ENCODE measurements at places on chromosomes 1 and 21. TPM values are rescaled to one million over a fixed set of nuclear protein-coding genes. Genes with fewer than 3 reads are reported as not detected.

GRCh38 chr1:35326246-35326866, 57.8 kb downstream of the ZMYM4 start:
- no peak for DNase-seq

DNA sequence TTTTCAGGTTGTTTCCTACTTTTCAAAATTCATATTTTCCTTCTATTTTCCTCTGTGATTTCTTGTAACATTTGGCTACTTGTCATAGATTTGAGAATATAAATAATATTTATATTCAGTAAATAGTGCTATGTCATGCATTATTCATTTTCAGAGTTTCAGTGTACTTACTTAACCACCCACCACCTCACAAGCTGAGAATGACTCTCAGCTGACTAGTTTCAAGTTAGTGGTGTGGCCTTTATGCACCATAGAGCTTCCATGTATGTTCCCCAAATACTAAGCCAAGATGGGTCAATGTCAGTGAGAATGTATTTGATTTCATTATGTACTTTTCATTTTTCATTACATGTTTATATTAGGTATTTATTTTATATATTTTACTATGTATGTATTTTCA, 56.9 kb upstream of the RGS1 start:
- no peak for DNase-seq

GRCh38 chr1:108570128-108570527, 10.2 kb downstream of the EEIG2 start:
- no peak for DNase-seq

DNA sequence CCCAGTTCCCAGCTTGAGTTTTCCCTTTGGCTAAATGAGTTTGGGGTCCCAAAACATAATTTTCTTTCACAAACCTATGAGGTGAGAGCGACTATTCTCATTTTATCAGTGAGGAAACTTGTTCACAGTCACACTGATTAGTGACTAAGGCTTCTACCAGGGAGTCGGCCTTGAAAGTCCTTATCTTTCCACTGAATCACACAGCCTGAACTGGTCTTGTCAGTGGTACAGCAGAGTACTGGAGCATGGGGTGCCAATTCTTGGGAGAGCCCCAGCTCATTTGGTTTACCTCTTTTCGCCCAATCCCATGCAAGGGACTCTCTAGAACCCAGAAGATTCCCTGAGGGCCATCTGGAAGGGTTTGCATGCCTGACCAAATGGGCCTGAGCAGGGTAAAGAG, 16.9 kb downstream of the HSD3B2 start:
- no peak for DNase-seq

DNA sequence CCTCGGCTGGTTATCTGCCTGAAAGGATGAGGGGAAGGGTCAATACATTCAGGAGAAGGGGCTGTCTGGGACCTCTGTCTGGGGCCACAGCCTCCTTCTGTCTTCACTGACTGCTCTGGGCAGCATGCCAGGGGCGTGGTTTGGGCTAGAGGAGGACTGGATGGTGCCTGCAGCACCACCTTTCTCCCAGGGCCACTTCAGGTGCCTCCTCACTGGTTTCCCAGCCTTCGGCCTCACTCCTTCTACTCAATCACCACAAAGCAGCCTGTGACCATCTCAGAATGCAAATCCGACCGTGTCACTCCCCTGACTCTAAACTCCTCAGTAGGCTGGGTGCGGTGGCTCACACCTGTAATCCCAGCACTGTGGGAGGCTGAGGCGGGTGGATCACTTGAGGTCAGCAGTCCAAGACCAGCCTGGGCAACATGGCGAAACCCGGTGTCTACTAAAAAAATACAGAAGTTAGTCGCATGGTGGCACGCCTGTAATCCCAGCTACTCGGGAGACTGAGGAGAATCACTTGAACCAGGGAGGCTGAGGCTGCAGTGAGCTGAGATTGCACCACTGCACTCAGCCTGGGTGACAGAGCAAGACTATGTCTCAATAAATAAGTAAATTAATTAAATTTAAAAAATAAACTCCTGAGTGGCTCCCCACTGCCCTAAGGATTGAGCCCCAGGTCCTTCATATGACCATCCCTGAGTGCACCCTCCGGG, 50.1 kb upstream of the ECE1 start:
- DNase-seq = peak; percentile 92

DNA sequence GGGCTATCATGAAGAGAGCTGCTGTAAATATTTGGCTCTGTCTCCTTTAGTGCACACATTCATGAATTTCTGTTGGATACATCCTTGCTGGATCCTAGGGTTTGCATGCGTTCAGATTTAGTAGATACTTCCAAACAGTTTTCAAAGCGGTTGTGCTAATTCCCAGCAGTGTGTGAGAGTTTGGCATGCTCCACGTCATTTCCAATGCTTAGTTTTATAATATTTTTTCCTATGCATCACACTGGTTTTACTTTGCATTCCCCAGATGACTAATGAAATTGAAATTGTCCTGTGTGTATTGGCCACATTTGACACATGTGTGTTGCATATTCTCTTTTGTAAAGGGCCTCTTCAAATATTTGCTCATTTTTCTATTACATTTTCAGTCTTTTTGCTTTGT, 18.5 kb upstream of the AADACL3 start:
- DNase-seq = no peak

GRCh38 chr21:27371975-27372331, 405.1 kb upstream of the ADAMTS5 start:
- no peak for DNase-seq

DNA sequence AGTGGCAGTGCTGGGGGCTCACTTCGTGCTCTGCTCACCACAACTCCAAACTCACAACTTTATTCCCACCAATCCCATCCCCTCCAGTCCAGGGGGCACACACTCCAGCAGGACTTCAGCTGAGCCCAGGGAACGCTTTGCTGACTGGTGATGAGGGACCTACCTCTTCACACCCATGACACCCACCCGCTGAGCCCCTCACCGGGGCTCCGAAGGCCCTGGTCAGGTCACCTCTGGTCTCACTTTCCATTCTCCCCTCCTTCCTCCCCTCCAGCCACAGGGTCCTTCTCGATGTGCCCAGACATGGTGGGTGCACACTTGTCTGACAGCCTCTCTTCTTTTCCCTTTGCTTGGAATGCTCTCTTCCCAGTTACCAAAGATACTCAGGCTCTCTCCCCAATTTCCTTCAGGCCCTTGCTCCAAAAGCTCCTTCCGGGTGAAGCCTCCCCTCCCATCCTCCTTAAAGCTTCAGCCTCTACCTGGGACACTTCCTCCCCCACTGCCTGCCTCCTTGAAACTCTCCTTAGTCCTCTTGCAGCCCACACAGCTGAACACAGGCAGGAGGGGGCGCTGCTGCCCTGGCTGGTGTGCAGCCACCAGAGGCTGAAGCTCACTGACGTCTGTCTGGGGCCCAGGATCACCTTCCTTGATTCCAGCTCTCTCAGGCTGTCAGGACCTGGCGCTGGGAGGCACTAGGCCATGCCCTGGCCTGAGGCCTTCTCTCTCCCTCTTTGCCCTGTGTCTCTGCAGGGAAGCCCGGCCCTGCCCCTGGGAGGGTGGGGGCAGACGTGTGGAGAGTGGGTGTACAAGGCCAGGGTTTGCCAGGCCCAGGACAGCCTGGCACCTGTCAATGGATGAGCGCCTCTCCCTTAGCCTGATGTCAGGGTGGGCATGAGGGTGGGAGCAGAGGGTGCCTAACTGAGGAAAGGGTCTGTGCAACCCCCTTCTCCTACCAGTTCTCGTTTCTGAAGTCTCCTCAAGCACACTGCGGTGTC, 1.6 kb downstream of the KCNE1 start:
- DNase-seq = peak; percentile 92

DNA sequence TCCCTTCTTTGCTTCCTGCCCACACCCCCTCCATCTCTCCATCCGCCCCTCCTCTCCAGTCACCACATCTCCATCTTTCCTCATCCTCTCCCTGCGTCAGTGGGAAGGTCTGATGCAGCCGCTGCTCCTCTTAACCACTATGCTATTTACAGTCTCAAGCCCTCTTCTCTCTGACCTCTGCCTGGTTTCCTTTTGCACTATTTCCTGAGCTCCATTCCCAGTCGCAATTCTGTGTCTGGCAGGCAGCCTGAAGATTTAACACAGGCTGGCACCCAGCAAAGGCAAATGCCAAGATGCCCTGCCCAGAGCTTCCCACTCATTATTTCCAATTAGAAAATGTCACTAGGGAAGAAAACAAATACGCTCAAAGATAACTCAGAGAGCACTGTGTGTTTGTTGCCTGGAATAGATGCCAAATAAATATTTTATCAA, 89.6 kb upstream of the LPGAT1 start:
- DNase-seq = no peak

GRCh38 chr1:75334876-75335389, 200.7 kb downstream of the LHX8 start:
- no peak for DNase-seq

DNA sequence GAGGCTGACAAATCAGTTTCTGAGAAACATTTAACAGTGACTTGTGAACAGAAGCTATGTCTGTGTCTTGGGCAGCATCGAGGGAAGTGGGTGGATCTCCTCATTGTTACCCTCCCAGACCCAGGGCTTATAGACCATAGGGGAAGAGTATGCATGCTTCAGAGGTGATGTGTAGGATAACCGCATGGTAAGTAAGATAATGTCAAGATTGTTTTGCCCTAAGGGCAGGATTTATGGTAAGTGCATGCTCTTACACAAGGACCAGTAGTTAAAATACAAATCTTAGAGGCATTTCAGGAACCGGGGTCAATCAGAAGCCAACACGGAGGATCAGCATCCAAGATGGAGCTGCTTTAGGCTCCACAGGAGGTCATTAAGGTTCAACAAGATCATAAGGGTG, 7.7 kb upstream of the PRMT2 start:
- DNase-seq = no peak

- DNase-seq = no peak
These were observed 228.9 kb upstream of the TMEM51 start for GRCh38 chr1:14924455-14925331.

DNA sequence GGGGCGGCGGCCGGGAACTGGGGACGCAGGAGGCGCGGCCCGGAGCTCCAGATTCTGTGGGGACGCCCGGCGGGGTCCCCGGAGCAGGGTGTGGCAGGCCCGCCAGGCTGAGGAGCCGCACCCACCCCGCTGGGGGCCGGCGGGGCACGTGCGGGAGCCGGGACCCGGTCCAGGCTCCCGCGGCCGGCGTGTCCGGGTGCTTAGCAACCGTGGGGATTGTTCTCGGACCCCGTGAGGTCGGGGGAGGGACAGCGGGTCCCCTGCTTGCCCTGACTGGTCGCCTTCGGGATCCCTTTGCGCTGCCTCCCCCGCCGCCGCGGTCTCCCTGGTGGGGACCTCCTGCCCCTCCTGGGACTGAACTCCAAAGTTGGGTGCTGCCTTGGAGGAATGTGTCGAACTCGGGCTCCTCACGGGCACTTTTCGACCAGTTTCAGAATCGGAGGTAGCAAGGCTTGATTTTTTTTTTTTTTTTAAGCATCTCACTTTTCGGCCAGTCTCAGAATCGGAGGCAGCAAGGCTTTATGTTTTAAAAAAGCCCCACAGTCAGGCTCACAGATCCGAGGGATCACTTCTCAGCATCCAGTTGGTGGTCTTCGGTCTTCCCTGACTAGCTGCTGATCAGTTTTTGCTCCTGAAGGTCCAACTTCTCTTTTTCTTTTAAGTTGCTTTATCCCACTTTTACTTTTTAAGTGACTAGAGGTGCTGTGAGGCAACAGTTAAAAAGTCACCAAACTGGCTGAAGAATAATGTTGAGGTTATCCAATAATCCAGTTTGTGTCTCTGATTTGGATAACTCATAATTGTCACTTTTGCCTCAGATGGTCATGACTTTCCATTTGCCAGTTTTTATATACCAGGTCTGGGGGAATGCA, 648 bp downstream of the FAM76A start:
- DNase-seq = no peak

- no peak for DNase-seq
These were observed 41.7 kb upstream of the RXRG start for GRCh38 chr1:165486663-165487062.

DNA sequence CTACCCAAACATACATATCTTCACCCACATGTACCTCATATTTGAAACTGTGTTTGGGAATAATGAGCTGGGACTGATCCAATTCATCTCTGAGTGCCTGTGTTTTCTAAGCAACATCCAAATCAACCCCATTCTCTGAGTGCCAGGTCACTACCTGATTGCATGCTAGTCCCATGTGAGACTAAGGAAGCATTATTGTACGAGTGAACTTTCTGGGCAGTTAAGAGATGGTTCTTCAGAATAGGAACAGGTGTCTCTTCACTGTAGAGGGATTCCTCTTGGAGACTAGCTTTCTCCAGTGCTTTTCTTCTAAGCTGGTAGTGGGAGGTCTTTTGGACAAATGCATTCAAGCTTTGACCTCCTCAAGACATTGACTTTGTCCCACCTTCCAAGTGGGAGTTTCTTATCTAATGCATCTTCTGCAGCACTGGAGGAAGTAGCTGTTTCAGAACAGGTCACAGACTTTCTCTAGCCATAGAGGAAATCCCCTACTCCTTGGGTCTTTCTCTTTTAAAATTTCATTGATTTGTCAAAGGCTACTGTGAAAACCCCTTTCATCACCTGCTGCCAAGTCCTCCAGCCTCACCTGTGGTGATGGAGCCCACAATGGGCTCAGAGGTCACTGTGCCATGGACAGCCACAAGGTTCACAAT, 172.0 kb upstream of the KIAA0040 start:
- DNase-seq = no peak

DNA sequence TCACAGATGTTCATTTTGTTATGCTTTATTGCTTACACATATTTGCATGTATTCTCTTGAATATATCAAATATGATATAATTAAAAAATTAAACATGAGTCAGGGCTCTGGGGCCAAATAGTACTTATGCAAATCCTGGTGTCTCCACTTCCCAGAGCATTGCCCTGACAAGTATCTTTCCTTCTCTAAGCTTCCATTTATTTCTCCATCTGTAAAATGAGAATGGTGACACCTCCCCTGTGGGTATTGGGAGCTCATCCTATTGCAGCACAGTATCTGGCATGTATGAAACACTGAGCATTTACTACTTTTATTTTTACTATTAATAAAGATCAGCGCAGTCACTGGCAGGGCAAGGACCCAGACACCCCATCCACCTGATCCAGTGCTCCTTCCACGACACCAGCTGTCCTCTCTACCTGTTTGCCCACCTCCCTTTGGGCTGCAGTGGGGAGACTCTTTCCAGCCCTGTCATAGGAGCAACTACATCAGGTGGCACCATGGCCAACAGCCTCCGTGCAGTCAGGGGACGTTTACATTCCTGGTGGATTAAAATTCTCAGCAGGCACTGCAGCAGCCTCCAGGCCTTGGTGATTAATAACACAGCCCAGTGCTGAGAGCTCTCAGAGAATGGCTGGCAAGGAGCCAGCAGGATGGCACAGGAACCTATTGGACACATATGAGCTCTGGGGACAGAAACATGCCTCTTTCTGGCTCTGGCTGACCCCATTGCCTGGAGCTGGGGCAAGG, 113.0 kb downstream of the DMRTB1 start:
- DNase-seq = no peak

The NPPB gene
- not detected for total RNA-seq

The SH2D5 gene
- not detected for total RNA-seq

The LRRC40 gene
- total RNA-seq = 9.7 TPM

The TPTE gene
- total RNA-seq = not detected

The UBQLN4 gene
- 21.7 TPM for total RNA-seq

The BCAR3 gene
- total RNA-seq = 79.0 TPM

The LRRC71 gene
- not detected for total RNA-seq

The RNU1-1 gene
- 5,589 TPM for total RNA-seq

The TFAP2E gene
- total RNA-seq = 1.1 TPM

The RGS5 gene
- total RNA-seq = 48.9 TPM

The IL19 gene
- total RNA-seq = not detected

The PRXL2B gene
- 86.3 TPM for total RNA-seq

The DONSON gene
- total RNA-seq = 7.3 TPM

The OR2T29 gene
- not detected for total RNA-seq

Measured in left colon (tissue), 2 donors.